Vagina (tissue), 2 donors: ENCODE measurements at places on chromosomes 5 and 9. TPM values are rescaled to one million over a fixed set of nuclear protein-coding genes. Genes with fewer than 3 reads are reported as not detected.

SELENOP gene
- total RNA-seq, result 344 TPM

DNA sequence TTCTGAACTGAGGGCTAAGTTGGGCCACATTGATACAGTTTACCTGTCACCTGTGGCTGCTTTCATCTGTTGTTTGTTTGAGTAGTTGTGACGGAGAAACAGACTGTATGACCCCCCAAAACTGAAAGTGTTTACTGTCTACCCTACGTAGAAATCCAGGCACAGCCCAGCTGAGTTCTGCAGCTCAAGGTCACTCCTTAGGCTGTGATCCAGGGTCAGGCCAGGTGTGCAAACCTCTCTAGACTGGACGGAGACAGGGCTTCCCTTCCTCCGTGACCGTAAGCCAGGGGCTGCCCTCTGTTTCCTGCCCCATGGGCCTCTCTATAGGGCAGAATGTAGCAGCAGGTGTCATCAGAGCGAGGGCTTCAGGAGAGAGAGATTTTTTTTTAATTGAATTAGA is 207.9 kb upstream of the OTULINL start:
- no peak for DNase-seq

GRCh38 chr5:109837231-109837861 is 147.6 kb downstream of the MAN2A1 start:
- no peak for DNase-seq

GRCh38 chr9:130746434-130747212 is 53.0 kb downstream of the EXOSC2 start:
- DNase-seq, result no peak

SPATA6L gene
- 3.9 TPM for total RNA-seq

DNA sequence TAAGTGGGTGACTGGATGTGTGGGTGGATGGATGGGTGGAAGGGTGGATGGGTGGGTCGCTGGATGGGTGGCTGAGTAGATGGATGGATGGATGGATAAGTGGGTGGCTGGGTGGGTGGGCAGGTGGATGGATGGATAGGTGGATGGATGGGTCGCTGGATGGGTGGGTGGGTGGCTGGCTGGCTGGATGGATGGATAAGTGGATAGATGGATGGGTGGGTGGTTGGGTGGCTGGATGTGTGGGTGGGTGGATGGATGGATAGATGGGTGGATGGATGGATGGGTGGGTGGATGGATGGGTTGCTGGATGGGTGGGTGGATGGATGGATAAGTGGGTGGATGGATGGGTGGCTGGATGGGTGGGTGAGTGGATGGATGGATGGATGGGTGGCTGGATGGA is 27.3 kb upstream of the CEP72 start:
- DNase-seq, result no peak

GRCh38 chr9:114006931-114007691 is 71.0 kb downstream of the AMBP start:
- DNase-seq, result peak; percentile 44

GRCh38 chr5:96492459-96493047 is 59.5 kb upstream of the PCSK1 start:
- no peak for DNase-seq

ANKRD34B gene
- not detected for total RNA-seq

- no peak for DNase-seq
These were observed 12.5 kb downstream of the SMARCA2 start for GRCh38 chr9:2027543-2028160.

GRCh38 chr9:9592104-9592503 is 1020.7 kb downstream of the PTPRD start:
- no peak for DNase-seq

DNA sequence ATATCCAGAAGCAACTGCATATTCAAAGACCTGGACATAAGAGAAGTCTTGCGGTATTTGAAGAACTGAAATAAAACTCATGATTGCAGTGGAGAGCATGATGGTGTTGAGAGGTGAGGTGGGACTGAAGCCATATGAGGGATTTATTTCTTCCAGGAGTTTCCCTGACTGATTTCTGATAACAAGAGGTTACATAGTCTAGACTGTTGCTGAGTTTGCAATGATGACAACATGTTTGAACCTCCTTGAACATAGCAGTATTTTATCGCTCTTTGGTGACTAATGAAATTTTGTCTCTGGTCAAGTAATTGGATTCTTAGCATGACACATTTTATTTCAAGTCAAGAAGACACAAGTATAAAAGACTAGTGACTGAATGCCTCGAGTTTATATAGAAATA is 61.8 kb downstream of the ACTBL2 start:
- DNase-seq, result no peak

- no peak for DNase-seq
These were observed 8.5 kb downstream of the EGFL7 start for GRCh38 chr9:136671254-136671614.

DNA sequence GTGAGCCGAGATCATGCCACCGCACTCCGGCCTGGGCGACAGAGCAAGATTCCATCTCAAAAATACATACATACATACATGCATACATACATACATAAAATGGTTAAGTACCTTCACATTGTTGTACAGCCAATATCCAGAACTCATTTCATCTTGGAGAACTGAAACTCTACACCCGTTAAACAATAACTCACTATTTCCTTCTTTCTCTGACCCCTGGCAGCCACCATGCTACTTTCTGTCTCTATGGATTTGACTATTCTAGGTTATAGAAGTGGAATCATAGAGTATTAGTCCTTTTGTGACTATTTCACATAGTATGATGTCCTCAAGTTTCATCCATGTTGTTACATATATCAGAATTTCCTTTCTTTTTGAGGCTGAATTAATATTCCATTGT is 9.6 kb upstream of the KIF27 start:
- DNase-seq, result no peak

- DNase-seq, result no peak
These were observed 42.5 kb upstream of the MELK start for GRCh38 chr9:36530224-36530623.

SLC6A7 gene
- total RNA-seq, result 0.25 TPM

MAMDC2 gene
- total RNA-seq, result 38.5 TPM

FOXI1 gene
- total RNA-seq, result not detected

SLU7 gene
- 24.3 TPM for total RNA-seq

AGXT2 gene
- not detected for total RNA-seq

DNA sequence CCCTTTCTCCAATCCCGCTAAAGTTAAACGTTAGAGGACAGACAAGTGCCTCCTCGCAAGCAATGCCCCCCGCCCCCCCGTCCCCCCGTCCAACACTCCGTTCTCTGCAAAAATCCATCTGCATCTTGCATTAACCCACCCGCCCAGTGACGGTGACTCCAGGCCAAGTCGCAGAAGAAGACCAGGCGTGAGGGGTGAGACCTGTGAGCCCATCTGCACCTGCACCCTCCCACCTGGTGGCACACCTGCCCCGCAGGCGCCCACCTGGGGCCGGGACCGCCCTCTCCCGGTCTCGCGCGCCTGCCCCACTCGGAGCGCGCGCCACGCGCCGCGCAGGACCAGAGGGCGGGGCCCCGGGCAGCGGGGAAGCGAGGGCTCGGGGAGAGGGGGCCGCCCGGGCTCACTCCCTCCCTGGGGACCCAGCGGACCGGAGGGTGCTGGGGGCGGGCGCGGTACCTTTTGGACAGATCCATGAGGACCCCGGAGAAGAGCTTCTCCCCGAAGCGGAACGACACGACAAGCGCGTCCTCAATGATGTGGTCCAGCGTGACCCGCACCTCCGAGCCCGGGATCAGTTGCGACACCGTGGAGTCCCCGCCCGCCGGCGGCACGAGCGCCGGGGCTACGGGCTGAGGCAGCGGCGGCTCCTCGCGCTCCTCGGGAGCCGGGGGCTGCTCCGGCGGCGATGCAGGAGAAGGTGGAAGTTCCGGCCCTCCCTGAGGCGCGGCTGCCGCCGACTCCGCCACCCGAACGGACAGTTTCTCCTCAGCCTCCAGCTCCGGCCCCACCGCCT is 705 bp downstream of the PWWP2A start:
- no peak for DNase-seq

DNA sequence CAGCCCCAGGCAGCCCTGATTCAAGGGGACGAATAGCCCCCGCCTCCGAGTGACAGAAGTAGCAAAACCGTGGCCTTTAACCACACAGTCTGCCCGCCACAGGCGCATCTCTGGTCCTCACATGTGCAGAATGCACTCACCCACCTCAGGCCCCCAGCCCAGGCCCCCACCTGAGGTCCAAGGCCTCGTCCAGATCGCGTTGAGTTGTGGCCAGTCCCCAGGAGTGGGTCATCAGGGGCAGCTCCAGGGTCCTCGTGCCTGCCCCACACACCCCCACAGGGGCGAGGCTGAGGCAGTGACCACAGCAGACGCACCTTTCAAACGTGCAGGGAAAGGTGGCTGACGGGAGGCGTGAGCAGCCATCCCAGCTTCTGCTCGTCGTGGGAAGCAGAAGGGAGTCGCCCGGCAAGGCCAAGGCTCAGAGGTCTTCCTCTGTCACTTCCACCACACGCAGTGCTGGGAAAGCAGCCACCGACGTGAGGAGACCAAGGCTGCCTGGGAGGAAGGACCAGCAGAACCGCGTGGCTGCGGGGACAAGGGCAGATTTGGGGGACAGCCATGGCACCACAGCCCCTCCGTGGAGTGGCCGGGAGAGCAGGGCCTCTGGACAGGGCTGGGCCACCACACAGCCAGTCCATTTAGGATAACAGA is 77.8 kb upstream of the OTULINL start:
- DNase-seq, result no peak

GRCh38 chr5:147431586-147431985 is 78.3 kb downstream of the DPYSL3 start:
- no peak for DNase-seq

SLC6A18 gene
- not detected for total RNA-seq

GRCh38 chr5:127086589-127086988 is 13.3 kb upstream of the C5orf63 start:
- DNase-seq, result no peak

GRCh38 chr5:16521521-16522483 is 56.2 kb upstream of the ZNF622 start:
- no peak for DNase-seq

ENHO gene
- not detected for total RNA-seq

GTF3C5 gene
- total RNA-seq, result 53.8 TPM

DNA sequence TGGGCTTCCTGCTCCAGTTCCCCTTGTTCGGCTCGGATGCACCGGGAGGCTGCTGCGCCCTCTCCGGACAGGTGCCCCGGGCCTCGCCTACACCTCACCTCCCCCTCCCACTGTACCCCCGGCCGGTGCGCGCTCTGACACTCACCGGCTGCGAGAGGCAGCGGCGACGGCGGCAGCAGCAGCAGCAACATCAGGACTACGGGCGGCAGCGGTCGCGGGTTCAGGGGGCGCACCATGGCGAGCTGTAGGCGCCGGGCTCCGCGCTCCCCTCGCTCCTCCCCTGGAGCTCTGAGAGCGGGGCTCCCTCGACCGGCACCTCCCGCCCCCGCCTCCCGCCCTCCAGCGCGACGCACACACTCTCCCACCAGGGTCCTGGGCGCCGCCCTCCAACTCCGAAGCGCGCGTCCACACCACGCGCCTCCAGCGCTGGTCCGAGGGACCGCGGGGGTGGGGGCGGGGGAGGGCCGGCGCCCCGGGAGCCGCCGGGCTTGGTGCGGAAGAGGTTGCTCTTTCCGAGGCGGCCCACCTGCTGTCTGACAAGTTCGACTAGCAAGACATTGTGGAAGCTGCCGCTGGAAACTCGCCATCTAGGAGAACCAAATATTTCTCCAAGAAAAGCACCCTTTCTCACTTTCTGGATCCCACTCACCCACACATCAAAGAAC is at the start of gene GFRA3:
GFRA3 (minus strand) TSS at position 433 of the 665 bp plus-strand sequence; CDS start at position 236, 197 bp downstream.
- no peak for DNase-seq

GRCh38 chr9:2787065-2787464 is 56.8 kb downstream of the PUM3 start:
- DNase-seq, result no peak

FOXD4L5 gene
- not detected for total RNA-seq

DNA sequence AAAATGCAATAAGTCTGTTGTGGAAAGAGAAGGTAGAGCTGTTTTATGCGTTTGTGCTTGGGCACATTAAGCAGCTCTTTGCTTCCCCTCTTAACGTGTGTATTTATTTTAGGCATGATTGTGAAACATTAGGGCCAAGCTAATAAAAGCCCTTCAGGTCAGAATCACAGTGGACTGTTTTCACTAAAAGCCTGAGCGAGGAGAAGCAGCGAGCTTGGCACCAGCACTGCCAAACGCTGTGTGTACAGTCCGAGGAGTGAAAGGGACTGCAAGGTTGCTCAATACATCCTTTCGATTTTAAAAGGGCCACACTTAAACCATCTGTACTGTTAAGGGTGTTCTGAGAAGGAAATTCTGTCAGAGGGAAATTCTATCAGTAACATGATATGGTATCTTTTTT is 107.2 kb upstream of the CKMT2 start:
- DNase-seq, result no peak

DNA sequence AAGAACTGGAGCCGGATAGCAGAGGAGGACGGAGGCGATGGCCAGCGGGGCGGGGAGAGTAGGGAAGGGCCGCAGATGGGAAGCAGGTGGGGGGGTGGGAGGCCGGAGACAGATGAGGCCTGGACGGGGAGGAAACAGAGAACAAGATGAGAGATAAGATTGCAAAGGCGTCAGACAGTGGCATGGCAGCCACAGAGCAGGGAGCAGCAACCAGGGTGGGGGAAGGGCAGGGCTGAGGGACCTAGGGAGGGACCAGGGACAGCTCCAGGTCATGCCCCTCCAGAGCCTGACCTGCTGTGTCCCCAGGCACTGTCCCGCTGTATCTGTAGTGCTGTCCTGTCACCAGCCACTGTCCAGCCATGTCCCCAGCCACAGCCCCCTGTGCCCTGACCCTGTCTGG is 49.6 kb upstream of the LMX1B start:
- DNase-seq, result no peak

DNA sequence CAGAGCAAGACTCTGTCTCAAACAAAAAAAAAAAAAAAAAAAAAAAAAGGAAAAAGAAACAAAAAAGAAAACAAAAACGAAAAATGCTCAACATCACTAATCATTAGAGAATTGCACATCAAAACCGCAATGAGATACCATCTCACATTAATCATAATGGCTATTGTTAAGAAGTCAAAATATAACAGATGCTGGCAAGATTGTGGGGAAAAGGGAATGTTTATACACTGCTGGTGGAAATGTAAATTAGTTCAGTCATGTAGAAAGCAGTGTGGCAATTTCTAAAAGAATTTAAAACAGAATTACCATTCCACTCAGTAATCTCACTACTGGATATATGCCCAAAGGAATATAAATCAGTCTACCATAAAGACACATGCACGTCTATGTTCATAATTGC is 50.4 kb upstream of the PRR16 start:
- DNase-seq, result no peak

LHX6 gene
- 8.1 TPM for total RNA-seq

DNA sequence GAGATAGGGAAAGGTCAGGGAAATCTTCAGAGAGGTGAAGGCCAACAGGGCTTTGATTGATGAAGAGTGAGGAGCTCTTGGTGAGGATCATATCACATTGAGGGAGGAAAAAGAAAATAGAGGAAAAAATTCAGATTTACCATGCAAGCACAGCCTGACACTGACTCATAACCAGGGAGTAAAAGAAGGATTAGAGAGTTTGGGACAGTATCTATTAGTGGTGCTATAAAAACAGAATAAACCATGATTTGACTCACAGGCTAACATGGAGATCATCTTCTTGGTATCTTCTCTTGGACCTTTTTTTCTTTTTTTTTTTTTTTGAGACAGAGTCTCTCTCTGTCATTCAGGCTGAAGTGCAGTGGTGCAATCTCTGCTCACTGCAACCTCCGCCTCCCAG is 44.4 kb downstream of the MUSK start:
- no peak for DNase-seq

GRCh38 chr5:179165421-179166170 is 105.4 kb downstream of the ZNF354C start:
- DNase-seq, result no peak
